CD4-positive, alpha-beta memory T cell (primary cell): ENCODE measurements at places on chromosomes 13 and 19.
A peak's percentile ranks its signal among the peaks of the same experiment; 100 is the strongest.

DNA sequence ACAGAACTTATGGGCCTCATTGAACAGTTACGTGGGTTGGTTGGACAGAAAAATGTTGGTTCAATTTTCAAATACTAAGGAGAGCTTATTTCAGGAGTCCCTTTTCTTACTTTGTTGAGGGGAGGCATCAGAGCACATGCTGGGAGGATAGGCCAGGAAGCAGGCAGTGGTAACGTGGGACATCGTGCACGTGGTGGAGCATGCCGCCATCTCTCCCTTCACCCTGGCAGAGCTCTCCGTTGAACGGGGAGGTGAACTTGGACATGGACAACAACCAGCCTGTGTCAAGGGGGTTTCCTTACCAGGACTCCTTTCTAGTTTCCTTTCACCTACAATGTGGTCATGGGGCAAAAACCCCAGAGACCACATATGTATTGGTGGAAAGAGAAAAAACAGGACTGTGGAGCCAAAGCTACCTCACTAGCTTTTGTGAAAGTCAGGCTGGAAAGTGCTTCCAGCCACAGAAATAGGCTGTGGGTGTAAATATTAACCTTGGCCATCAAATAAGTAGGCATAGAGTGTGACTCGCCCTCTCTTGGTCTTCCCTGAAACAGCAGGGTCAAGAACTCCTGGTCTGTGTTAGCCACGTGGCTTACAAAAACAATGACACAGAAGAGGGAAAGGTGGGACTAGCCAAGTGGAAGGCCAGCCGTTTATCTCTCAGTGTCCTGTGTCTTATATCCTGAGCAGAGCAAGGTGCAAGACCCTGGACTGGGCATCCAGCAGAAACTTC lies 14.4 kb downstream of the MICOS13 start:
- no peaks in the 10 kb centered on the region for H3K27me3 ChIP-seq
- no peaks in the 10 kb centered on the region for H3K4me1 ChIP-seq
- no peak overlapping the region for H3K4me3 ChIP-seq
- H3K27ac ChIP-seq, result no peak overlapping the region

- no peak overlapping the region for H3K27ac ChIP-seq
- peaks cover 36% of the 10 kb centered on the region for H3K36me3 ChIP-seq
- H3K4me1 ChIP-seq, result peaks cover 36% of the 10 kb centered on the region
- H3K4me3 ChIP-seq, result no peak overlapping the region
- no peaks in the 10 kb centered on the region for H3K27me3 ChIP-seq
These were observed 7.1 kb downstream of the KCNN4 start for GRCh38 chr19:43773725-43774102.

DNA sequence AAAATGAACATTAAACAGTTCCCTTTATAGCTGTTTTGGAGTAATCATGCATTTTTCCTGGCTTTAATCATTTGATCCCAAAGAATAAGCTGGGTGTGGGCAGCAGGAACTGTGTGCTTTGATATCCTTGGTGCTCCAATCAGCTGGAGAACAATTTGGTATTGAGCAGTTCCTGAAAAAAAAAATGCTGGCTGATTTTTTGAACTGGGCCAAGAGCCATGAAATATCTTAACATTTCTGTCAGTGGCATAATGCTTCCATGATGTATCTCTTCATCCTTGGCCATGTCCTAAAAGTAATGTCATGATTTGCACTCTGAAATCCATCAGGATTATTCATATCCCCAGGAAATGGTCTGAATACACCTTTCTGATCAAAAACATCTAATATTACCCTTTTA lies 134.7 kb downstream of the LHFPL6 start:
- H3K4me1 ChIP-seq, result no peaks in the 10 kb centered on the region
- no peak for DNase-seq
- H3K36me3 ChIP-seq, result no peaks in the 10 kb centered on the region
- H3K27me3 ChIP-seq, result no peaks in the 10 kb centered on the region
- H3K27ac ChIP-seq, result no peak overlapping the region
- no peak overlapping the region for H3K4me3 ChIP-seq

DNA sequence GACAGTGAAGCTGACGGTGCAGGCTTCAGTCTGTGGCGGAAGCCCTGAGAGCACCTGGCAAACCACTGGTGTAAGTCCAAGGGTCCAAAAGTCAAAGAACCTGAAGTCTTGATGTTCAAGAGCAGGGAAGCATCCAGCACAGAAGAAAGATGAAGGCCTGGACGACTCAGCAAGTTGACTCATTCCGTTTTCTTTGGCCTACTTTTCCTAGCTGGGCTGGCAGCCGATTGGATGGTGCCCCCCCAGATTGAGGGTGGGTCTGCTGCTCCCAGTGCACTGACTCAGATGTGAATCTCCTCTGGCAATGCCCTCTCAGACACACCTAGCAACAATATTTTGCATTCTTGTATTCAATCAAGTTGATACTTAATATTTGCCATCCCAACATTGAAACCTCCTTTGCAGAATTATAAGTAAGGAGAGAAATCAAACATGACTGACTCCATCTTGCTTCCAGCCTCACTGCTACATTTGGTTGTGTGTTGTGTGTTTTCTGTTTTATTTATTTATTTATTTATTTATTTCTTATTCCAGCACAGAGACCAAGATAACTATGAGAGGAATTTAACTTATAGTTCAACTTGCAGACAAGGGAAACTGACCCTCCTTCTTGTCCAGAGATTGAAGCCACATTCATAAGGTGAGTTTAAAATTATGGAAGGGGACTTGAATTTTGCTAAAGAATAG lies 32.8 kb downstream of the IGFL2 start:
- H3K27ac ChIP-seq, result no peak overlapping the region
- no peaks in the 10 kb centered on the region for H3K4me1 ChIP-seq
- no peak overlapping the region for H3K4me3 ChIP-seq
- H3K27me3 ChIP-seq, result no peaks in the 10 kb centered on the region
- DNase-seq, result no peak

DNA sequence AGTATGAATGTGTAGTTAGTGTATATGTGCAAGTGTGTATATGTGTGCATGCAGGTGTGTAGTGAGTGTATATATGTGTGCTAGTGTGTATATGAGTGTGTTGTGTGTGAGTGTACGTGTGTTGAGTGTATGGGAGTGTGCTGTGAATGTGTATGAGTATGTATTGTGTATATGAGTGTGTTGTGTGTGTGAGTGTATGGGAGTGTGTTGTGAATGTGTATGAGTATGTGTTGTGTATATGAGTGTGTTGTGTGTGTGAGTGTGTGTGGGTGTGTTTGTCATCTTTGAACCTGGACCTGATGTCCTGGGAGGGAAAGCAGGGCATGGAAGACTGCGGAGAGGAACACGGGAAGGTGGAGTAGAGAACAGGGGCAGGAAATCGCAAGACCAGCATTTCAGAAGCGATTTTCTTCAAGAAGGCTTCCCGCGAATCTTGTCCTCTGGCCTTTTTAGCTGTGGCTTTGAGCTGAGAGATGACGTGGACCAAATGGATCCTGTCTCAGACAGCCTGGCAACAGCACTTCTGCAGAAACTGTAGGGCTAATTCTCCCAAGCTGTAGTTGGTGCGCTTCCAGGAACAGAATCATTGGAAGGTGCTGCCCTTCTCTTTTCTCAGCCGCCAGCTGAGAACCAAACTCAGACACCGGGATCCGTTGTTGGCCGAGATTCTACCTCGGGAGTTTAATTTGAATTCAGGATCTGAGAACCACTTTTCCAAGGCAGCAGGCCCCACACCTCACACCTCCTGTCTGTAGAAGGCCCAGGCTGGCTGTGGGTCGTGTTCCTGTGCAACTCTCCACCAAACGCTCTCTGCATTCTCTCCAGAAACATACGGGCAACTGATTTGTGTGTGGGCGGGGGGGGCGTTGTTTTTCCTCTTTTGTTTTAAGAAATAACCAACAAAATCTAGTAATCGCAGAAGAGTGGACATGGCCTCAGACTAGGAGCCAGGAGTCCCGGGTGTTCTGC lies 94.7 kb upstream of the RAP2A start:
- no peak for DNase-seq
- no peaks in the 10 kb centered on the region for H3K27me3 ChIP-seq
- H3K27ac ChIP-seq, result no peak overlapping the region
- no peak overlapping the region for H3K4me3 ChIP-seq
- peaks cover 17% of the 10 kb centered on the region for H3K4me1 ChIP-seq

- peak; percentile 49 for DNase-seq
- peaks cover 21% of the 10 kb centered on the region for H3K4me1 ChIP-seq
- peak overlapping the region; percentile 67 for H3K4me3 ChIP-seq
- no peaks in the 10 kb centered on the region for H3K27me3 ChIP-seq
These were observed 33.9 kb downstream of the CCNE1 start for GRCh38 chr19:29845574-29846176.
